Brain pericyte (primary cell): ENCODE measurements at places on chromosomes 12 and 14.

- no peak for DNase-seq
Measured at GRCh38 chr12:62963486-62964041, 28.6 kb upstream of the PPM1H start.

- no peak for DNase-seq
Measured at GRCh38 chr14:99261912-99262787, 9.8 kb downstream of the BCL11B start.

DNA sequence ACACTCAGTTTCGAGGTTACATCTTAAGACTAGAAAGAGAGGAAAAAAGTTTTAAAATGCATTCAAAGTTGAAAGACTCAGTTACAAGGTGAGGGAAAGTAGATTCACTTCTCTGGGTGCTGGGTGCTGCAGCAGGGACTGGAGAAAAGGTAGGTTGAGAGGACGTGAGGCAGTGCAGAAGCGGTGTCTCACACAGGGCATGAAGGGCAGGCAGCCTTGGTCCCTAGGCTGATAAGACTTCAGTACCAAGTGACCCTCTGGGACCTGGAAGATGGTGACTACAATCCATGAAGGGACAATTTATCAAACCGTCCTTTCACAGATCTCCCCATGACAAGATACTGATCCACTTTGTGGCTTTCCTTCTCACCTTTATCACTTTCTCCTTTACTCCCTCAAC, 22.5 kb upstream of the UTP20 start:
- no peak for DNase-seq

GRCh38 chr12:69886109-69886508, 61.1 kb downstream of the MYRFL start:
- no peak for DNase-seq

DNA sequence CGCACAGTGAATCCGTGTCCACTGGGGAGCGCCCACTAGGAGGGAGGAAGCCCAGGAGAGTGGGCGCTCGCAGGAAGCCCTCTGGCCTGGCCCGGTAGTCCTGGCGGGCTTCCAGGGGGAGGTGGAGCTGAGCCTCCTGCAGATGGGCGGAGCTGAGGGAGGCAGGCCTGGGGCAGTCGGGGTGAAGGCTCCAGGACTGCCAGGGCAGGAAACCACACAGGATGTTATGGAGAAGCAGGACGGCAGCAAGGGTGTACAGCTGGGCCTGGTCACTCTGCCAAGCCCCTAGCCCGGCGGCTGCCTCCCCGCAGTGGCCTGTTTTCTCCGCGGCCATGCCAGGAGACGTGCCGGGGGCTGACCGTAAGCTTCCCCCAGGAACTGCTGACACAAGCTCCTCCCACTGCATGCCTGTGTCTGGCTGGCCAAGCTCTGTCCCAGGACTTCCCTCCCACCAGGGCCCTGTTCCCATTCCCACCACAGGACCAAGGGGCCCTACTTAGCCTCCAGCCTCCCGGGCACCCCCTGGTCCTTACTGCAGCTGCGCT, 143.4 kb upstream of the C14orf180 start:
- DNase-seq: no peak

- no peak for DNase-seq
Measured at GRCh38 chr12:3871356-3871755, 1.8 kb downstream of the PARP11 start.

DNA sequence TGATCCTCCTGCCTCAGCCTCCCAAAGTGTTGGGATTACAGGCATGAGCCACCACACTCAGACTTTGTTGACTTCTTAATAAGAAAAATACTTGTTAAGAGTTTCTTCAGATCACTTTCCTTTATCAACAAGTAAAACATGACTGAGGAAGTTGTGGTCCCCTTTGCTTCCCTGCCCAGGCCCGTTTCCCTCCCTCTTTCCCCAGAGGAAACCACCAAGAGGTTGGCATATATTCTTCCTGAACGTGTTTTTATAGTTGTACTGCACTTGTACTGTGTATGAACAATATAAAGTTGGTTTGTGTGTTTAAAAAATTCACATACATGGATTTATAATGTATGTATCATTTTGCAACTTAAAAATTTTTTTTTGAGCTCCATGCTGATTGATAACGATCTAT, 28.4 kb downstream of the PTPN11 start:
- DNase-seq: no peak
